T-helper 2 cell treated with Interferon-gamma antibody and Interleukin-4, amounts not matched to agents 5 μg/mL and 100 μg/mL, for 36 hours (primary cell): ENCODE measurements at places on chromosomes 4 and X.

- DNase-seq = no peak
Measured at GRCh38 chr4:3297066-3297859, 4.4 kb downstream of the RGS12 start.

DNA sequence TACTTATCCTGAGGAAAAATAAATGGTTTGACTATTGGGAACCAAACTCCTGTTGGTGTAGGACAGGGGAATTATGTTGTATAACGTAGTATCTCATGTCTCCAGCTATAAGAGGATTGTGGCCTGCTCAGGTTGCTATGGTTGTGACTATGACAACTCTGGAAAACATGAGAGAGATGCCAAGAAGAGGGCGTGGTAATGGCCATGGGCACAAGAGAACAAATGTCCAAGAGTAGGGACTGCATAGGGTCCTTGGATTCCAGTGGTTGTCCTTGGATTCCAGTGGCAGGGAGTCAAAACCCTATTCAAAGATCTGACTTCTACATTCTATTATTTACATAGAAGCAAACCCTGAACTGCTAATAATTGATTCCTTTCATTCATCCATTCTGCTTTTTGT, 6.8 kb upstream of the MOB1B start:
- DNase-seq = no peak

GRCh38 chrX:107755721-107756120, 19.9 kb downstream of the TSC22D3 start:
- no peak for DNase-seq

DNA sequence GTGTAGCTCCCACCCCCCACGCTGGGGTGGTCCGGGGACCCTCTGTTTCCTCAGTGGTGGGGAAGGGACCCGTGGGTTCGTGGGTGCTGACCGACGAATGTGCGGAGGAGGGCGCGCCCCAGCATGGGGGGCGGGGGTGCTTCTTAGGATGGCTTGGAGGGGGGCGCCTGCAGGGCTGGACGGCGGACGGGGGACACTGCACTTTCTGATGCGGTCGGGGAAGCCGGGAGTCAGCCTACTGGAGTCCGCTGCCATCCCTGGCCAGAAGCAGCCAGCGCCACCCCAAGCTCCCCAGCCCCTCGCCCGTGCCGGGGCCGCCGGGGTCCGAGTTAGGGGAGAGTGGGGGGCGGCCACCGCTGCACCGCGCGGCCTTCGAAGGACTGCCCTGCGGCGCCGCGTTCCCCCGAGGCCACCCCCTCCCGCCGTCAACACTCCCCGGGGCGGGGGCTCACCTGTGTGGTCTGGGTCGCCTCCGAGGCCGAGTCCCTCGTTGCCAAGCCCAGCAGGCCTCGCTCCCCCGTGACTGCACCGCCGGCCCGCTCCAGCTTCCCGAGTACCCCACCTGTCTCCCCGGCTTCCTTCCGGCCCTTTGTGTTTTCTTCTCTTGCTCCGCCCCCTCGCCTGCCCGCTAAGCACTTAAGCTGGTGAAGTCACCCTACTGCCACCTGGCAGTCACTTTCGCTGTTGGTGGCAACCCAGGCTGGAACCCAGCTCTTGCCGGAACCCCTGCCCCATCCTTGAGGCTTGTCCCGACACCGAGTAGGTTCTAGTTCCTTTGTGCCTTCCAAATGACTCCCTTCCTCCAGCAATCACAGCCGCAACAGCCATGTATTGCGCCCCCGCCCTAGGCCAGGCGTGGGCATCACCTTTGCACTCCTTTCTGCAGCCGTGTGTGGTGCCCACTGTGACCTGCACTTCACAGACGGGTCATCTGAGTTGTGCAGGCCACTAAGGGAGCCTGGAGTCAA, at the start of gene OCIAD2:
TSS of gene OCIAD2 (minus strand) at position 569 of the 968 bp plus-strand sequence. CDS start 2,225 bp downstream, outside the sequence.
- peak; percentile 72 for DNase-seq

- DNase-seq = no peak
Measured at GRCh38 chr4:158940271-158940670, 162.6 kb upstream of the RAPGEF2 start.

- no peak for DNase-seq
Measured at GRCh38 chr4:70969076-70969475, 24.4 kb upstream of the DCK start.

DNA sequence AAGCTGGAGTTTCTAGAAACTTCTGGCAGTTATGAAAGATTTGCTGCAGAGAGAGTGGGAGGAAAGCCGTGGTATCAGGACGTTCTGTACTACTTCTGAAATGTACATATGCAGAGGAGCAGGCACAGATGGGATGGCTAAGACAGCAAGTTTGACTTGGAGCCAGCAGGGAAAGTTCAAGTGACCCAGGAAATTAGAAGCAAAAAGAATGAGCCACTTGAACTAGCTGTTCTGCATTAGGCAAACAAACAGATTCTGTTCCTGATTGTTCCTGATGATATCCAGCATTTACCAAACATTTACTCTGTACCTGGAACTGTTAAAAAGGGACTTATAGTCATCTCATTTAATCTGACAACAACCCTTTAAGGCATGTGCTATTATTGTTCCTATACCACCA, 41.4 kb upstream of the CXCL13 start:
- DNase-seq = no peak

GRCh38 chr4:32148111-32148666, 1428.0 kb downstream of the PCDH7 start:
- DNase-seq = no peak

- DNase-seq = peak; percentile 50
Measured at GRCh38 chrX:119273420-119274192, 37.5 kb downstream of the PGRMC1 start.

DNA sequence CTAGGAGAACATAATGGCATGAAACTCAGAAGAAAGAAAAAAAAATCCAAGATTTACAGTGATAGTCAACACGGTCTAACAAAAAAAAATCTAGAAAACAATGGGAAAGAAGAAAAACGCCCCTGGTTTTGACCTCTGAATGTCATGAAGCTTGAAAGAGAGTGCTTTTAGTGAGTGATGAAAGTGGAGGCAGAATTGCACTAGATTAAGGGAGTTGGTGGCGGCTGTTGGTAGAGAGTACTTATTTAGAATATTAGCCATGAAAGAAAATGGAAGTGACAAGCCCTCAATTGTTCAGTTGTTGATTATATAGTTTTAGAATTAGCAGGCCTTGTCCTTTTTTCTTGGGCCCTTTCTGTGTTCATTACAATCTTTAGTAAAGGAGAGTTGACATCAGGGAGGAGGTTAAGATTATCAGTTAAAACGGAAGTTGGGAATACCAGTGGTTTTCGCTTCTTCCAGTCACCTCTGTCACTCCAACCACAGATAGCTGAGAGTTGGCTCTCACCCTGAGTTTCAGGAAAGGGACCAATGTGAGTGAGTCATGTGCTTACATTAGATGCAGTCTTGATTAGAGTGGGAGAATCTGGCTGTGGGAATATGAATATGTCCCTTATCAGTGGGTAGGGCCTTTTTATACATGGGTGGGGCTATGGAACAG, 29.7 kb downstream of the EREG start:
- DNase-seq = no peak

DNA sequence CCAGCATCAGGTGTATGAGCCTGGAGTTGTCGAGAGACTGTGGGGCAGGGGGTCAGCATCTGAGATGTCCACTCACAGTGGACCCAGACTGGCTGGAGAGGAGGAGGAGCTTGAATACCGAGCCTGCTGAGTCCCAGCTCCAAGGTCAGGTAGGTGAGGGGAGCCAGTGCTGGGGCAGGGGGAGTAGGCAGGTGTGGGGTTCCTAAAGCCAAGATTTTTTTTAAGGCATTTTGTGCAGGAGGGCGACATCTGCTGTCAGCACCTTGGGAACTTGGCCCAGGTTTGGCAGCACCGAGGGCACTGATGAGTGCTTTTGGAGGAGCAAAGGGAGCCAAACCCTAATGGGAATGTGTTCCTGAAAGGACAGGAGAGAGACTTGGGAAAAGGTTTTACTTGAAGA, 64.2 kb upstream of the MSANTD1 start:
- DNase-seq = no peak

GRCh38 chr4:165208741-165209388, 1.5 kb downstream of the KLHL2 start:
- peak; percentile 38 for DNase-seq

DNA sequence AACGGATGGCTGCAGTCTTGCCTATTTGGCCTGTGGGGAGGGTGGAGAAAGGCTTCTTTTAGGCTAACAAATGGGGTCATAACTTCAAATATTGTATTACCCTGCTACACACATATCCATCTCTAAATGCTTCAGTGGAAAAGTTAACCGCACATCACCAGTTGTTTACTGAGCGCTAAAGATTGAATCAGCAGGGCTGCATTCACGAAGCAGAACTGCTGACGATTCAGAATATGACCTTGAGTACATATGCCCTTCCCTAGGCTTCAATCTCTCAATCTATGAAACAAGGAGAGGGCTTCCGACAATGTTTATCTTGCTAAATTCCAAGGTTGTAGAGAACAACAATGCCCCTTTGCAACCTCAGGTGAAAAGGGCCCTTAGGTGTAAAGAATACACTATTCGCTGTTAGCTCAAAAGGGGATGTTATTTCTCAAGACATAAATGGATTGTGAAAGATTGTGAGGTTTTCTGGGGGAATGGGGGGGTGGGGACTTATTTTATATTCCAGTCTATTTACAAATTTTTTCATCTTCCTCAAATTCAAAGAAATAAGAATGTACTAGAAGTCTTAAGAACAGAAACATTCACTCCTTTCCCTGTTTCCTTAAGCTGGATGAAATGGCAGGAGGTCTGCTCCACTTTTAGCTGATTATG, 2.6 kb upstream of the ATP6AP2 start:
- DNase-seq = no peak

- no peak for DNase-seq
Measured at GRCh38 chrX:23885803-23886202, 21.9 kb downstream of the APOO start.

GRCh38 chr4:106418444-106418843, 49.9 kb upstream of the GIMD1 start:
- no peak for DNase-seq

GRCh38 chr4:52015366-52015765, 4.8 kb downstream of the LRRC66 start:
- DNase-seq = no peak

- DNase-seq = no peak
Measured at GRCh38 chr4:100421361-100421978, 96.4 kb downstream of the EMCN start.

GRCh38 chr4:187166886-187167512, 443.3 kb upstream of the FAT1 start:
- DNase-seq = no peak

GRCh38 chr4:78354782-78355181, 196.8 kb upstream of the ANXA3 start:
- no peak for DNase-seq

- no peak for DNase-seq
Measured at GRCh38 chr4:88991746-88992145, 65.2 kb downstream of the FAM13A start.

GRCh38 chr4:26709246-26709645, 125.4 kb downstream of the TBC1D19 start:
- DNase-seq = no peak

- DNase-seq = no peak
Measured at GRCh38 chr4:101128473-101128872, 218.9 kb downstream of the PPP3CA start.

DNA sequence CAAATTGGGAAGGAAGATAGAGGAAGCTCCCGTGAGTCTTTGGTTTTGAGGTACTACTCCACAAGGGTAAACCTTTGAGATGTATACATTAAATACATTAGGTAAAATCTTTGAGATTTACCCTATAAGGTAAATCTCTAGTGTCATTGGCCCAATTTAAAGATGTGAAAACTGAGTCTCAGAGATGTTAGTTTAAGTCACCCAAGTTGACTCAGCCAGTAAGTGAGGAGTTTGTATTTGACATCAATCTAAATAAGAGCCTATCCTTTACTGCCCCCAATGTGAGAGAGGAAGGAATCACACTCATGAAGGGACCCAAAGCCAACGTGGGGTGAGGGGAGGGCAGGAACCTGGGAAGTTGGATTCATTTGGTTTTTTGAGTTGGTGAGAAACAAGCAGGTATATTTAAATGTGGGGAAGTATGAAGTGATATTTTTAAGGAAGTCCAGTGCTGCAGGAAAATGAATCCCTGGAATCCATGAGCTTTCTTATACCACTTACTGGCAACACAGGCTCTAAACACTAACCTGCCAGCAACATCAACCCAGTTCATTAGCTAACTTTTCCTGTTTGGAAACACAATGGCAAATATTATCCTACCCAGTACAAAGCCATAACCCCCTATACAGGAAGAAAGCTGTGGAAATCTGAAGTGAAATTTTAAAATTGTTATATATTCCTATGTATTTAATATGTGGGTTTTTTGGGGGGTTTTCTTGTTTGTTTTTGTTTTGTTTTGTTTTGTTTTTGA, 55.3 kb downstream of the PALLD start:
- DNase-seq = no peak

DNA sequence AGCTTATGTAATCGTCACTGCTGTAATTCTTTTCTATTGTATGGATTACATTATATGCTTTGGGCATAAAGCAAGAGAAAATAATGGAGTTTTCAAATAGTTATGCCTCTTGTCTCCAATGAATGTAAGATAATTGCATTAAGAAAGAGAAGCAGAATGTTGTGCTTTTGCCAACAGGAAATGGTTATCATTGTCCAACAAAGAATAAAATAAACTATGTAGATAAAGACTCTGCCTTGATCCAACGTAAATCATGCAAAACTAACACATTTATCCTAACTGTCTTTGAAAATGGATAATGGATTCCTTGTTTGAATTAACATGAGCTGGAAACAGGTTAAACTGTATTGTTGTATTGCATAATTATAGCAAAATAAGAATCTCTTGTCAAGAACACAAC, 1709.0 kb downstream of the PCDH7 start:
- DNase-seq = no peak

DNA sequence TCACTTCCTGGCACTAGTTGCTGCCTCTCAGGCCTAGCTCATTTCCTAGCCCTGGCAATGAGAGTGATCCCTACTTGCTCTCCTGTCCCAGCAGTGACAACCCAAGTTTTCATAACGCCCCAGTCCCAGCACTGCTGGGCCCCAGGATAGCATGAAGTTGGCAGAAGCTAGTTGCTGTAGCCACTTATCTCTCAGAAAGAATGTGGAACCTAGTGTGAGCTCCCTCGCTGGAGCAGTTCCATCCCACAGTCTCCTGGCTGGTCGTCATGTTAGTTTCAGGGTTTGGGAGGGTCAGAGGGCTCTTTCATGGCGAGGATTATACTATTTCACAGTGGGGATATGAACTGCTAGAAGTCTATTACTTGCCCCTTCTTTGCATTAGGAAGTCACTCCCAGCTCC, 5.1 kb downstream of the PF4 start:
- DNase-seq = no peak

DNA sequence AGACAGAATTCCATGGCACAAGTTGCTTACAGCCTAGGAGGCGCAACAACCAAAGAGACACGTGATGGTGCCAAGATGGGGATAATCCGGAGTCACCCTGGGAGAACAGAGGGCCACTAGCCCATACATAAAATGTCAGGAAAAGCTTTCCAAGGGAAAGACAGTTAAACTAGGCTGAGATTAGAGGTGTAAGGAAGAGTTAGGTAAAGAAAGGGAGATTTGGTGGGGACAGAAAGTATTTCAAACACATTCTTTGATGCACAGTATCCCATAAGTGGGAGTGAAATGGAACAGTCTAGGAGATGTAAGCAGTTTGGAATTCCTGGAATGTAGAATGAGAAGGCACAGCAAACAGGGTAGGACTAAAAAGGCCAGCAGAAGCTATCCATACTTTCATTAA, 860.9 kb upstream of the LCORL start:
- no peak for DNase-seq
